ENCODE measurements at places on chromosomes 6 and 20.

GRCh38 chr6:161489626-161490306, 215.9 kb upstream of the AGPAT4 start:
- no peak for DNase-seq

- no peak for DNase-seq
Measured at GRCh38 chr20:48191200-48191599, 405.9 kb upstream of the SULF2 start.

- no peak for DNase-seq
Measured at GRCh38 chr6:149250951-149251350, 66.6 kb upstream of the TAB2 start.

DNA sequence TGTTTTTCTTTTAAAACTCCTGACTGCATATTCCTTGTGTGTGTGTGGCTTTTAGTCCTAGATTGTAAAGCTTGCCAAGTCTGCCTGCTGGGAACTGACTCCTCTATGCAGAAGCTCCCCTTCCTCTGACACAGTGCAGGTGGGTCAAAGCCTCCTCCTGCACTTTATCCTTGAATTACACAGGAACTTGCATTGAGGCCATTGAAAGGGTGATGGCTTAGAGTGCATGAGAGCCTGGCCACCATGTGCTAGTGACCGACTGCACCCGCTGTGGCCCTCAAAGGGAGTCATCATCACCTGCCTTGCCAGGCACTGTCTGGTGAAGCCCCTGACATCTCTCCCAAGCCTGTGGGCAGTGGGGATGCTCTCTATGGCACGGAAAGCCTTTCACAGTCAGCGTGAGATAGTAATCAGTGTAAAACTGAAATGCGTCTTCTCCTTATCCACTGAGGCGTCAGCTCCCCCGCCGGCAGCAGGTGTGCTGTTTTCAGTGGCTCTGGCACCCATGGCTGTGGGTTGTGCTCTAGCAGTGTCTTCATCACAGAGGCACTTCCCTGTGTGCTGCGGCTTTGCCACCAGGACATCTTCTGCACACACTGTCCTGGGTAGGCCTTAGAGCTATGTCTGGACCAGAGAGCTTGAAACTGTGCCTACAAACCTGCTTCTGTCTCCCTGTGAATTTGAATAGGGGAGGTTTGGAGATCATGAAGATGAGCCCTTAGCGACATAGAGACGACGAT, 87.9 kb downstream of the THBS2 start:
- DNase-seq: no peak

Data from ELF-1 (cell line).